ENCODE measurements at places on chromosomes 3 and 15. TPM values are rescaled to one million over a fixed set of nuclear protein-coding genes. Genes with fewer than 3 reads are reported as not detected.

The SLC15A2 gene
- total RNA-seq: 23.4 TPM

The RIOX2 gene
- total RNA-seq: 27.0 TPM

The SATB1 gene
- 49.2 TPM for total RNA-seq

The VGLL3 gene
- 7.5 TPM for total RNA-seq

The SH3GL3 gene
- 4.3 TPM for total RNA-seq

The PRSS50 gene
- 0.99 TPM for total RNA-seq

The HESX1 gene
- total RNA-seq: 0.76 TPM

The MORC1 gene
- 0.35 TPM for total RNA-seq
